Mesothelial cell of epicardium (in vitro differentiated cells): ENCODE measurements at places on chromosomes 1 and 21. TPM values are rescaled to one million over a fixed set of nuclear protein-coding genes. Genes with fewer than 3 reads are reported as not detected.

GRCh38 chr1:1332031-1332755 lies 1.1 kb downstream of the TAS1R3 start:
- no peak for DNase-seq
- no peaks in the 10 kb centered on the region for H3K36me3 ChIP-seq
- no peak overlapping the region for H3K27ac ChIP-seq
- H3K4me1 ChIP-seq = peaks cover 3% of the 10 kb centered on the region

Gene ADORA1
- 2.9 to 4.3 TPM (median 3.8 TPM) in 3 replicates for total RNA-seq

GRCh38 chr1:22754106-22754768 lies 43.6 kb downstream of the EPHB2 start:
- H3K4me1 ChIP-seq = peaks cover 61% of the 10 kb centered on the region
- no peaks in the 10 kb centered on the region for H3K27me3 ChIP-seq
- DNase-seq = no peak
- H3K4me3 ChIP-seq = no peak overlapping the region
- H3K36me3 ChIP-seq = no peaks in the 10 kb centered on the region

GRCh38 chr1:209883341-209883971 lies 54.6 kb upstream of the SYT14 start:
- peaks cover 17% of the 10 kb centered on the region for H3K4me1 ChIP-seq
- peaks cover 49% of the 10 kb centered on the region for H3K27me3 ChIP-seq
- no peak overlapping the region for H3K4me3 ChIP-seq
- no peak overlapping the region for H3K27ac ChIP-seq

Gene ATP6V1G3
- total RNA-seq = not detected in 3 replicates

Gene AMY1A
- not detected in 3 replicates for total RNA-seq

DNA sequence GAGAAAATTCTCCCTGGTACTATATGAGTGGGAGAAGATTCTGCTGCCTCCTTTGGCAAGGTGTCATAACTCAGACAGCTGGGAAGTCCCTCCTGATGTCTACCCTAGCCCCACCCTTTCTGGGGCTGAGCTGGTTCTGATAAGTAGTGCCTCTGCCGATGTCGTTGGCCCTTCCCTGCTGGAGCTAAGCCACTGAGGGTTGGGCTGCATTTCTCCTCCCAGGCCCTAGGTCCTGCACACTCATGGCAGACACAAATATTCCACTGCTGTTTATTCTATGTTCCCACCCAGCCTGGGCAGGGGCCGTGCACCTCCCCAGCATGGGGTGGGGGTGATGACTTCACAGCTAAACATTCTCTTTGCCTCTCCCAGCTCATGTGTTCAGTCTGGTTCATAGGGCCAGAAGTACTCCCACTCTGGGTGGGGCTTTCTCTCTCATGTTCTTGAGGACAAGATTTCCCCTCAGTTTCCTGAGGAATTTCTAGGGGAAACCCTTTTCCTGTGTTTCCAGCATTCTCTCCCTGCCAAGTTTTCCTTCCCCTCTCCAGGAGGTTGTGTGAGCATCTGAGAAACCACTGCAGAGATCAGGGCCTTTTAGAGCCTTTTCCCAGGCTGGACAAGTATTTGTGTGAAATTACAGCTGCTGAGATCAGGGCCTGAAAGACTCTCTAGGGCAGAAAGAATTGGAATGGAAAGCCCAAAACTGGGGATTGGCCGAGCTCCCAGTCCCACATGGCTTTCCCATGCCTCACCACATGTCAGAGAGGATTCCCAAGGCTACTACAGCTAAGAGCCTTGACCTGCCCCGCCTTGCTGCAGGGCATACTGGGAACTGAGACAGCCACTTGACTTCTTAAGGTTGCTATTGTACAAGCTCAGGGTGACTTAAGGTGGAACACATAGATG lies 66.2 kb downstream of the ATP2B4 start:
- no peaks in the 10 kb centered on the region for H3K27me3 ChIP-seq
- H3K4me1 ChIP-seq = peaks cover 28% of the 10 kb centered on the region
- peaks cover 22% of the 10 kb centered on the region for H3K36me3 ChIP-seq

- no peak overlapping the region for H3K27ac ChIP-seq
- no peak for DNase-seq
- peaks cover 9% of the 10 kb centered on the region for H3K4me1 ChIP-seq
- H3K36me3 ChIP-seq = no peaks in the 10 kb centered on the region
- H3K27me3 ChIP-seq = no peaks in the 10 kb centered on the region
Observed at GRCh38 chr21:29808153-29808552, 131.6 kb downstream of the GRIK1 start.

- no peak overlapping the region for H3K4me3 ChIP-seq
- no peaks in the 10 kb centered on the region for H3K27me3 ChIP-seq
- peaks cover 24% of the 10 kb centered on the region for H3K36me3 ChIP-seq
- H3K27ac ChIP-seq = no peak overlapping the region
- no peak for DNase-seq
Observed at GRCh38 chr1:246647113-246647512, 77.1 kb upstream of the SCCPDH start.

GRCh38 chr1:246012341-246012740 lies 494.7 kb downstream of the SMYD3 start:
- peaks cover 8% of the 10 kb centered on the region for H3K4me1 ChIP-seq
- H3K36me3 ChIP-seq = no peaks in the 10 kb centered on the region
- no peaks in the 10 kb centered on the region for H3K27me3 ChIP-seq
- no peak for DNase-seq
- H3K4me3 ChIP-seq = no peak overlapping the region

- DNase-seq = peak; percentile 58
- H3K36me3 ChIP-seq = no peaks in the 10 kb centered on the region
- peaks cover 11% of the 10 kb centered on the region for H3K27me3 ChIP-seq
- peak overlapping the region; percentile 46 for H3K4me3 ChIP-seq
- H3K27ac ChIP-seq = no peak overlapping the region
Observed at GRCh38 chr1:39609618-39610331, 29.7 kb downstream of the HEYL start.

Gene PLEKHM2
- 59.9 to 63.0 TPM (median 60.6 TPM) in 3 replicates for total RNA-seq

DNA sequence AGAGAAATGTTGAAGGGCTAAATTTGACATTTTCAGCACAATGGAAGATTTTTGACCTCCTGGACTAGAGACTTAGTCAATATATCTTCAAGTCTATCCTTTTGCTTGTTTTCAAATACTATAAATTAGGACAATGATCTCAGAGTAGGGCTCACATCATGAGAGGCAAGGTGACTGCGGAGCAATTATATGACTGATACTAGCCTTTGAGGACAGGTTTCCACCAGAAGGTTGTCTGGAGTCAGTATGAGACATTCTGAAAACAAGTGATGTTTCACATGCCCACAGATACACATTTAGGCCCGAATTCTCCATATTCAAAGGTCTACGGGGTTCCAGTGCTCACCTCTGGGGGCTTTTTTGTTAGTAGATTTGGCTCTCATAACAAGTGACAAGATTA lies 142.3 kb upstream of the SAMSN1 start:
- no peaks in the 10 kb centered on the region for H3K27me3 ChIP-seq
- no peaks in the 10 kb centered on the region for H3K36me3 ChIP-seq
- H3K27ac ChIP-seq = no peak overlapping the region
- H3K4me3 ChIP-seq = no peak overlapping the region
- H3K4me1 ChIP-seq = no peaks in the 10 kb centered on the region

Gene TMEM200B
- 28.3 to 31.0 TPM (median 29.1 TPM) in 3 replicates for total RNA-seq

DNA sequence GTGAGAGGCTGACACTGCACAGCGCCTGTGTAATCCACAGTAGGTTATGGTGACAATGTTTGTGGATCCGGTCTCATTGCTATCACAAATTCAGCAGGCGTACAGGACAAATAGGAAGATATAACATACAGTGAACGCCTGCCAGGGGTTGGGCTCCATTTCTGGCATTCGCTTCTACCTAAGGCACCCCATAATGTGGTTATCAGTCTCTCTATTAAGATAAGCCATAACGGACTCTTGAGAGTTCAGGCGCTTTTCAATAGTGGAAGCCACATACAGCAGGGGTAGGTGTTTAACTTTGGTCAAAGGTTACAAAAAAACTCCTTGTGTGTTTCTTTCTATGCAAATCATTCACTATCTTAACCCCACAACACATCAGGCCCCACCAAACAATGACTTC lies 72.8 kb downstream of the SIPA1L2 start:
- peak overlapping the region; percentile 87 for H3K27ac ChIP-seq
- DNase-seq = no peak
- H3K27me3 ChIP-seq = no peaks in the 10 kb centered on the region
- H3K36me3 ChIP-seq = no peaks in the 10 kb centered on the region
- peaks cover 92% of the 10 kb centered on the region for H3K4me1 ChIP-seq

- no peaks in the 10 kb centered on the region for H3K36me3 ChIP-seq
- H3K27ac ChIP-seq = peak within 1 kb of the TSS; percentile 40
- H3K27me3 ChIP-seq = no peaks in the 10 kb centered on the region
Observed at GRCh38 chr1:9823943-9824701, at the start of gene CLSTN1. Gene CLSTN1 (minus strand): TSS chr1:9823965. CDS start chr1:9823733, 232 bp downstream.

DNA sequence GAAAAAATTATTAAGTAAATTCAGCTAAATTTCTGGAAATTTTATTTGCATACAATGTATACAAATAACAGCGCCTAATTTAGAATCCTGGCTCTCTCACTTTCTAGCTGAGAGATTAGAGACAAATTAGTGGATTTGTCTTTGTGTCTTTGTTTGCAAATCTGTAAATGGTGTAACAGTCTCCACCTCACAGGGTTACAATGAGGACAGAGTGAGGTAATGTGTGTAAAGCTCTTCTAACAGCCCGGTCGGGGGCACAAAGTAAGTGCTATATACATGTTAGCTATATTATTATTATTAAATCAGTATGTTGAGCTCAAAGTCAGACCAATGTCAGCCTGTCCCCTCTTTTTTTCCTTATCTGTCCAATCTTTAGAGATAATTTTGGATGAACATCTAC lies 5.0 kb upstream of the ADAMTSL4 start:
- no peaks in the 10 kb centered on the region for H3K27me3 ChIP-seq
- H3K4me3 ChIP-seq = no peak overlapping the region
- no peaks in the 10 kb centered on the region for H3K36me3 ChIP-seq
- DNase-seq = no peak
- no peak overlapping the region for H3K27ac ChIP-seq
- H3K4me1 ChIP-seq = peaks cover 13% of the 10 kb centered on the region

GRCh38 chr1:42756956-42757891 lies 9.6 kb downstream of the P3H1 start:
- DNase-seq = no peak
- no peaks in the 10 kb centered on the region for H3K27me3 ChIP-seq
- no peak overlapping the region for H3K4me3 ChIP-seq
- no peaks in the 10 kb centered on the region for H3K4me1 ChIP-seq

Gene BRINP2
- 0.63 to 1.1 TPM (median 0.78 TPM) in 3 replicates for total RNA-seq
